ENCODE measurements at places on chromosomes 5 and 9.

GRCh38 chr5:107817951-107818350 lies 147.2 kb upstream of the EFNA5 start:
- no peak for DNase-seq

GRCh38 chr5:75051217-75051751 lies 1.1 kb downstream of the GCNT4 start:
- no peak for DNase-seq

- DNase-seq: no peak
Measured at GRCh38 chr5:38601863-38602298, 45.4 kb upstream of the LIFR start.

DNA sequence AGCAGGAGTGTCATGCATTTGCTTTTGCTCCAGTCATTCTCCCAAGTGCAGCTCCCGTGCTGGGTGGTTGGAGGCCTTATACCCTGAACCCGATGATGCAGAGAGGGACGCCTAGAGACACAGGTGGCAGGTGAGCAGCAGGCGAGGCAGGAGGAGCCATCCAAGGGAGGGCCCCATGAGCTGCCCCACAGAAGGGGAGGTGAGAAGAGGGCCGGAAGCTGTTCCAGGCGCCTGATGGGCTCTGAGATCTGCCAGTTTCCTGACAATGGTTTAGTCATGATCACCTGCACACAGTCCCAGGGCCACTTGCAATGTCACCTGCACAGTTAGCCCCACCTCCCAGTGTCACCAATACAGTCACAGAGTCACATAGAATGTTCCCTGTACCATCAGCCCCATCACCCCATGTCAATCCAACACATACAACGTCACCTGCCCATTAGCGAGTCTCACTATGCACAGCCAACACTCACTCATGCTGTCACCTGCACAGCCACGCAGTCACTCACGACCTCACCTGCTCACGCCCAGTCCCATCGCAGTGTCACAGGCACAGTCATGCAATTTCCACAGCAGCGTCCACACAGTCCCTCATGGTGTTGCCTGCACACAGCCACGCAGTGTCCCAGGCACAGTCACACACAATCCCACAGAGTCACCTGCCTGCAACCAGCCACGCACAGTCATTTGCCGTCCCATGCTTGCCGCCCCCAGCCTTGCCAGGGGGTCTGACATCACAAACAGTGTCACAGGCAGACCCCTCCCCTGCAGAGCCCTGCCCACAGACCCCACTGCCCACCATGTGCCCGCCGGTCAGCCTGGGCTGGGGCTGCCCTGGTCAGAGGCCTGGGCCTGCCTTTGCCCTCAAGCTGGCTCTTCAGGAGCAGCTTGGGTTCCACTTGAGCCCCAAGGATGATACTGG lies 113.4 kb downstream of the LHX2 start:
- no peak for DNase-seq

- no peak for DNase-seq
Measured at GRCh38 chr5:172115541-172115982, 72.5 kb downstream of the STK10 start.

GRCh38 chr5:74390822-74391221 lies 249.7 kb downstream of the ENC1 start:
- DNase-seq: no peak

Data from activated CD4-positive, alpha-beta T cell treated with anti-CD3 and anti-CD28 coated beads, Interleukin-2, amount 50 U/mL, for 24 hours (primary cell).